Stimulated activated CD8-positive, alpha-beta memory T cell treated with anti-CD3 and anti-CD28 coated beads, Interleukin-7, amount 100 ng/mL, for 1 hour (primary cell): ENCODE measurements at places on chromosomes 2 and 18.

DNA sequence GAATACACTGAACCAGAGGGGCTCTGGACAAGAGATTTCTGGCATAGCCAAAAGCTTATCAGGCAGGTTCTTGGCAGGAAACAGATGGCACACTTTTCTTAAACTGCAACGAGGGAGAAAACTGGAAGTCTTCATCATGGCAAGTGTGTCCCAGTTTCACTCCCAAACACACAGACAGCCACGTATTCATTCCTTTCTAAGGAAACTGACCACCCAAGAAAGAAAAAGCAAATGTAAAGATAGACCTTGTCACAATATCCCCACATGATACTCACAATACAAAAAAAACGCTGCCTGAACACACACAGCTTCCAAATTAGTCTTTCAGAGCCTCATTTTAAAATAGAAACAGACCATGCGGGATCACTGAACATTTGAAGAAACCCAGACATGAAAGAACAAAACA lies 40.6 kb upstream of the RTTN start:
- DNase-seq: no peak

DNA sequence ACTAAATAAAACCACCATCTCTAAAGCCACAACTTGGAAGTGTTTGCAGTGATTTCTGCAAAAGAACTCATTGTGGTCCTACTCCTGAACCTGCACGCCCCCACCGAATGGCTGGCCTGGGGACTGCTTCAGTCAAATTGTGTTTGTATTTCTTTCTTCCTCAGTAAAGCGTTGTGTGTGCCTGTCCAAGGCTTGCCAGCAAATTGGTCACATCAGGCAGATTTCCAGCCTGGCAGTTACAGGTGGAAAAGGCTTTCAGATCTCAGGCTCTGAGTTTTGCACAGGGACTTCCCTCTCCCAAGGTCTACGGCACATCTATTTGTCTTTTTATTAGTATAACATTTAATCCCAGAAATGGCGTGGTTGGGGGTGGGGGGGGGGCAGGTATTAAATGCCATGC lies 54.0 kb upstream of the NOSTRIN start:
- DNase-seq: no peak

DNA sequence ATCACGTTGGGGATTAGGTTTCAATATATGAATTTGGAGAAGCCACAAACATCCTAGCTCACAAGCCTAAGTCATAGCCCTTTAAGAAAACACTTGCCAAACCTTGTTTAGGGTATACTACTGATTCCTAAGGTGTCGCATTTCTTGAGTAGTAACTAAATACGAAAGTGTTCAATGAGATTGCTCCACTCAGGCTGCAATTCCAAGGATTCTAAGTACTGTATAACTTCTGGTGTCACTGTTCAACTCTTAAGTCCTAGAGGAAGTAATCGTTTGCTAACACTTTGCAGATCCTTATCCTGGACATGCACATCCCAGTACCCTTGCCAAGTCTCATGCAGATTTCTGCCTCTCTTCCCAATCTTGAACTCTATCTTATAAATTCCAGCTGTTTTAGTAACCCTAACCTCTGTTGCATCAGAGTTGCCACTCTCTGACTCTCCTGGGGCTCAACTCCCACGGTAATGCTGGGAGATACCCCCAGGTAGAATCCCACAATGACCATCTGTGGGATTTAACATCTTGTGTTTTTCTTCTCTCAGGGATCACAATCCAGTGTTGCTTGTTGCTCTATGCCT lies 122.4 kb downstream of the HIBCH start:
- DNase-seq: no peak

DNA sequence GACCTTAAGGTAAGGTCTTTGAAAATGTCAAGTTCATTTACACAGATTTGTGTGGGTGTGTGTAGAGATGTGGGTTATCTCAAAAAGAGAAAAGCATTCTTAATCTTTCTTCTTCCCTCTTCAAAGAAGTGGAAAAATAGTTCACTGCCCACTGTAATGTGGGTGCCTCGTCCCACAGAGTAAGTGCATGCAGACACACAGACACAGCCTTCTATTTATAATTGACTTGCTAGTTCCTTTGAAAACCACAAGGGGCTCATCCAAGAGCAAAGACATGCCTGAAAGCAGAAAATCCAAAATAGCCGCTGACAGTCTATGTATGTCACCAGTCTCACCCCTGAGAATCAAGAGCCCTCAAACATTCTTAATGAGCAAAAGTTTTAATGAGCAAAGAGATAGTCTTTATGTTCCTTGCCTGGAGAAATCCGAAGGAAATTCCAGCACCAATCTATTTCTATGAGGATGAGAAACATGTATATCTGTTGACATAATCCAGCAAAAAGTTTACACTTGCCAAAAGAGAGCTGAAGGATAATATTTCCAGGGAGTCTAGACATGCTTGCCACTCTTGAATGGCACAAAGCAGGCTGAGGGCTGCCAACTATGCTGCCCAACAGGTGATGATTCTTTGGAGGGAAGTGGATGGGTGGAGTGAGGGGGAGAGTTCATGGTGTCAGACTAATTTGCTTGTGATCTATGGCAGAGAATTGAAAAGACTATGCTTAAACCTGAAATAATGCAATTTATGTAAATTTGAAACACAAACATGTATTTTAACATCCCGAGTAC lies 93.9 kb downstream of the ACVR1 start:
- no peak for DNase-seq

- no peak for DNase-seq
Measured at GRCh38 chr2:197852108-197852507, 47.7 kb downstream of the PLCL1 start.

DNA sequence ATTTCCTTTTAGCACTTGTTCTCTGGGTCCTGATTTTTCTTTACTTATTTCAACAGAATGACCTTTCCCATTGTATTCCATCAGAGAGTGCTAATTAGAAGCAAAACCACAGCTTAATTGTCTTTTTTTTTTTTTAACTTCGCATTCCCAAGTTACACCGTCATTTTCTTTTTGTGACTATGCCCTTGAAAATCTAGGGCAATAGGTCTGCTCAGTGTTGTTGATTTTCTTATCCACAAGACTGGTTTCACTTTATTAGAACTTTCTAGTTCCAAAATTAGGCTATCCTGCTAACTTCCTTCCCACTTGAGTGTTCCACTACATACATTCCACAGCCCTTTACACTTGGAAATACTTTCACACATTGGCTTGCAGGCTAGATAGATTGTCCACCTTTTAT lies 18.7 kb upstream of the ADAM17 start:
- no peak for DNase-seq

DNA sequence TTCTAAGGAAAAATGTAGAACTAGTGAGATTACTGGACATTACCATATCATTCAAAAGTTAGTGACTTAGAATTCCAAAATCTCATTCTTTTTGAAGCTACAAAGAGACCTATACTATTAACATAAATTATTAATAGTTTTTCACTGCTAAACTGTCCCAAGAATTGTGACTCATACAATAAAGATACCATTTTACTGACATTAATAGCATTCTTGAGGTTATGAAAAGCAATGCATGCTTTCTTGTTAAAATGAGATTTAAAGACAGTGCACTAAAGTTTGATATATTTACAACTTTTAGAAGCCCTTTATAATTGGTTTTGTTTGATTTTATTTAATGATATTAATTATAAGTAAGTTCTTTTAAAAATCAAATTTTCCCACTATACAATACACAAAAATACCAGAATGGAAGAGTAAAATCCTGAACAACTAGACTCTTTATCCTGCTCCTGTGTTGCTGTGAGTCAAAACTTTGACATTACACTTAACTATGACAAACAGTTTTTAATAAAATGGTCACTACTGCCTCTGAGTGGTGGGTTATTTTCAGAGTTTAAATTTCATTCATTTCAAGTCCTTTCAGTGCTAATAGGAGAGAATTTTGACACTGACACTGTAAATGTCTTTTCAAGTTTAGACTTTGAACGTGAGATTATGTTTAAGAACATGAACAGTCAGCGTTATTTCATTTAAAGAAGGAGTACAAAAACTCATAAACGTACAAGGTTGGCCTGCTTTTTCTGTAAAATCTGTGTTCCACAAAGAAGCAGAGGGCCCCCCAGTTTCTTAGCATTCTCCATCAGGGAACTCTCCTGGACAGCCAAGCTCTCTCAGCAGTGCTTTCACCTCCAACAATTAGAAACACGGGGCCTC lies 54.5 kb downstream of the FAM124B start:
- DNase-seq: no peak

DNA sequence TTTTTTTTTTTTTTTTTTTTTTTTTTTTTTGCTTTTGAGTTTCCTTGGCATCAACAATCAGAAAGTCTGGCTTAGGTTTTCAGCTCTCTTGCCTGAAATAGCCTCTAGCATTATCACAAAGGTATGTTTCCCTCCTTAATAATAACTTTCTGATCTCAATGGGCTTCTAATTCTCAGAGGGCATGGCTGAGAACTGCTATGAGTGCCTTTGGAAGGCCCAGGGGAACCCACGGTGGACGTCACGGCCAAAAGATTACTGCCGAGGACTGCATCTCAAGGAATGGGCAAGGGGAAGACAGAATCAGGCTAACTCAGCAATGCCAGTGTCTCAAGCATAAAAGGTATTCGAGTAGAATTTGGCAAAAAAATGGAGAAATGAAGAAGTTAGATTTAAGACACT lies 73.2 kb upstream of the SLC14A2 start:
- no peak for DNase-seq

GRCh38 chr18:58511897-58512581 lies 116.9 kb downstream of the ALPK2 start:
- no peak for DNase-seq

- no peak for DNase-seq
Measured at GRCh38 chr2:136020831-136021230, 35.4 kb upstream of the DARS1 start.

- DNase-seq: no peak
Measured at GRCh38 chr2:99524056-99524455, 34.2 kb upstream of the REV1 start.

GRCh38 chr18:10893196-10893595 lies 256.2 kb downstream of the PIEZO2 start:
- DNase-seq: no peak

GRCh38 chr2:236861196-236861875 lies 224.4 kb upstream of the COPS8 start:
- no peak for DNase-seq

- DNase-seq: no peak
Measured at GRCh38 chr18:77300579-77300978, 50.9 kb downstream of the GALR1 start.

DNA sequence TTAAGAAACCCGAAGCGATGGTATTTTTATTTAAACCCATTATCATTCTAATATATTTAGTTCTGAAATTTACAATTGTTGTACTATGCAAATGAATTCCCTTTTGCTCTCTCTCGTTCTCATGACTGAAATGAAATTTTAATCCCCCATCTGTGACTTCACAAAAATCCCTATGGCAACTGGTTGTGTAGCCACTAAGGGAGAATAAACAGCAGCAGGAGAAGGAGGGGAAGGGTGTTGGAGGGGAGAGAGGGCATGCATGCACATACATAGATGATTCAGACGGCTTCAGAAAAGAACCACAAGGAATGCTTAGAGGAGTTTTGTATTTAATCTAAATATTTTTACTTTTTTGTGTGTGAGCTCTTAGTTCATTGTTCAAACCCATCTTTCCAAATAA lies 36.8 kb downstream of the CPS1 start:
- no peak for DNase-seq

GRCh38 chr2:161118722-161119121 lies 41.5 kb upstream of the TANK start:
- DNase-seq: no peak

DNA sequence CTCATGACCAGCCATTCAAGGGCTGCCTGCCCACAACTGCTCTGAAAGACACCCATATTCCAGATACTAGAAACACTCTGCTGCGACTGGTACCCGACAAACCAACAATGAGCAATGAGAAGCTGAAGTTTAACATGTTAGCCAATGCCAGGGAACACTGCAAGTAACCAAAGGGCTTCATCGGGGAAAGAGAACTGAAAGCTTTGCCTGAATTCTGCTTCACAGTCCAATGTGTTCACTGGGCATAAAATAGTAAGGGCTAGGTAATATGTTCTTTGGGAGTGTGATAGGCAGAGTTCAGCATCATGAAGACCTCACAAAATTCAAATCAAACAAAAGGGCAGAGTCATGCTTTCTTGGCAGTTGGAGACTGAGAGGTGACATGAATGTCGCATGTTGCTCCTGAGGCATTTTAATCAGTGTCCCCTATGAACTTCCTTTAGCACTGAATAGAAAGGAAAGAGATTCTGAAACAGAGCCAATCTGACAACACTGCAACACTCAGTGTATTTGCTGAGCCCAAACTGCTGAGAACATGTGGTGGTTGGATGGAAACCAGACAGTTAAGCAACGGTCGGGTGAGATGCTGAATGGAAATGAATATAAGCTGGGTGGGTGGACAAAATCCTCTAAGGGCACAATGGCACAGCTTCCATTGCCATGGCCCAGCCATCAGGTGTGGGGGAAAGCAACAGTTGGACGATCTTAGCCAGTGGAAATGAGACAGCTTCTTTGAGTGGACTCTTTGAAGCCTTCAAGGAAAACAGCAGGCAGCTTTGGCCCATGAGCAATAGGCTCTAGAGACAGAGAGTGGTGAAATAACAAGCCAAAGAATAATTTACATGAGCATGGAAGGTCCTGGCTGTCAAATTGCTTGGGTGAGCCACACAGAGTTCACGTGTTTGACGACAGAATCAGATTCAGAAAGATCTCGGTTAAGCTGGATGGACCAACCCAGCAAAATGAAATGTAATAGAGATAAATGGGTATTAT lies 277.5 kb downstream of the AFF3 start:
- no peak for DNase-seq

GRCh38 chr2:22991844-22992243 lies 393.1 kb upstream of the KLHL29 start:
- no peak for DNase-seq

DNA sequence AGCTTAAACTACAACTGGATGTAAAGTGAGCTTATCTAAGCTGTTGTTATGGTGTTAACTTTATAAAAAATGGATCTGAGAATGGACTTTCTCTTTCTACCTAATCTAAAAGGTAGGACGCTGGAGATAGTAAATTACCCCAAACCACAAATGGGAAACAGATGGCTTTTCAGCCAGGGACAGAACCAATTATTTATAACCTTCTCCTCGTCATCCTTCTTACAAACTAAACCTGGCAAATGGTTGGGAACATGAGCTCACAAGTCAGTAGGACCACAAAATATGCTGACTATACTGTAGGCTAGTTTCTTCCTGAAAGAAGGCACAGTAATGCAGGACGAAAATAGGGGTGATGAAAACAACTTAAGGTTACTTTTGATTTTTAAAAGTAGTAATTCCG lies 32.7 kb upstream of the ZDBF2 start:
- no peak for DNase-seq

DNA sequence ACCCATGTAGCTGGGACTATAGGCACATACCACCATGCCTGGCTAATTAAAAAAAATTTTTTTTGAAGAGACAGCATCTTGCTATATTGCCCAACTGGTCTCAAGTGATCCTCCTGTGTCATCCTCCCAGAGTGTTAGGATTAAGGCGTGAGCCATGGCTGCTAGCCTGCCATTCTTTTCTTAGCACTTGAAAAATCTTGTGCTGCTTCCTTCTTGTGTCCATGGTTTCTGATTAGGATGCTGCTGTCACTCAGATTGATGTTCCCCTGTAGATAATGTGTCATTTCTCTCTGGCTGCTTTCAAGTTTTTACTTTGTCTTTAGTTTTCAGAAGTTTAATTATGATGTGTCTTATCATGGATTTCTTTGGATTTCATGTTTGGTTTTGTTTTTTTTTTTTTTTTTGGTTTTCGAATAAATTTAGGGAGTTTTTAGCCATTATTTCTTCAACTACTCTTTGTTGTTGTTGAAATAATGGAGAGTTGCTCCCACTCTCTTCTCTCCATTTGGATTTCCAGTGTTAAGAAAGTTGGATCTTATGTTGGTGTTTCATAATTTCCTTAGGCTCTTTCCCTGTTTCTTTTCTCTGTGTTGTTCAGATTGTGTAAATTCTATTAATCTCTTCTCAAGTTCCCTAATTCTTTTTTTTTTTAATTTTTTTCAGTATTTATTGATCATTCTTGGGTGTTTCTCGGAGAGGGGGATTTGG lies 2.5 kb downstream of the ATP9B start:
- DNase-seq: no peak
